ENCODE measurements at places on chromosomes 7 and 10. TPM values are rescaled to one million over a fixed set of nuclear protein-coding genes. Genes with fewer than 3 reads are reported as not detected.
A peak's percentile ranks its signal among the peaks of the same experiment; 100 is the strongest.

The TRA2A gene
- total RNA-seq = 28.3 TPM

The OR2A1 gene
- not detected for total RNA-seq

The EPHB4 gene
- 104 TPM for total RNA-seq

The SRRM3 gene
- total RNA-seq = 3.2 TPM

- peak; percentile 44 for DNase-seq
These were observed 983 bp downstream of the TNRC18 start for GRCh38 chr7:5422396-5423305.

The CXCL12 gene
- 0.12 TPM for total RNA-seq

DNA sequence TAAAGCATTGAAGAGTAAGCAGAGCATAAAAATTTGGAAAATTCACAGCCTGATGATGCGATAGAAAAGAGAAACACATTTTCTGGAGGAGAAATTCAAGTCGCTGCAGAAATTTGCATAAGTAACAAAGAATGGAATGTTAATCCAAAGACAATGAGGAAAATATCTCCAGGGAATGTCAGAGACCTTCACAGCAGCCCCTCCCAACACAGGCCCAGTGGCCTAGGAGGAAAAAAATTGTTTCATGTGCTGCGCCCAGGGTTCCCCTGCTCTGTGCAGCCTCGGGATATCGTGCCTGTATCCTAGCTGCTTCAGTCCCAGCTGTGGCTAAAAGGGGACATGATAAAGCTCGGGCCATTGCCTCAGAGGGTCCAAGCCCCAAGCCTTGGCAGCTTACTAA lies 206.8 kb downstream of the TPK1 start:
- no peak for DNase-seq

GRCh38 chr10:4196771-4197390 lies 411.9 kb upstream of the KLF6 start:
- no peak for DNase-seq

DNA sequence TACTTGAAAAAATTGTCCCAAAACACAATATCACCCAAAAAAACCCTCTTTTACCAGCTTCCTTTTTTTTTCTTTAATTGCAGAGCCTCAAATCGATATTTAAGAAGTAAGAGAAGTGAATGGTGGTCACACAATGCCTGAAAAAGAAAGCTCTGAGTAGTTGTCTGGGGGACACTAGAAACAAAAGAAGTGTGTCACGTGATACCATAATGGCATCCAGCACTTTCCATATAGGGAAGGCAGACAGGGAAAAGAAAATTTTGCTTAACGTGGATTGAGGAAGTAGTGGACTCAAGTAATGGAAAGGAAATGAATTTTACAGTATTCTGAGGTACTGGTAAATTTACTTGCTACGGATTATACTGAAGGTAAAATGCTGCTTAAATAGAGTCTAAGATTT lies 765.9 kb upstream of the C7orf33 start:
- no peak for DNase-seq

The FAM25C gene
- not detected for total RNA-seq

The KLF14 gene
- total RNA-seq = not detected

The ZNF365 gene
- 20.2 TPM for total RNA-seq
